ENCODE measurements at places on chromosomes 5 and 9.

DNA sequence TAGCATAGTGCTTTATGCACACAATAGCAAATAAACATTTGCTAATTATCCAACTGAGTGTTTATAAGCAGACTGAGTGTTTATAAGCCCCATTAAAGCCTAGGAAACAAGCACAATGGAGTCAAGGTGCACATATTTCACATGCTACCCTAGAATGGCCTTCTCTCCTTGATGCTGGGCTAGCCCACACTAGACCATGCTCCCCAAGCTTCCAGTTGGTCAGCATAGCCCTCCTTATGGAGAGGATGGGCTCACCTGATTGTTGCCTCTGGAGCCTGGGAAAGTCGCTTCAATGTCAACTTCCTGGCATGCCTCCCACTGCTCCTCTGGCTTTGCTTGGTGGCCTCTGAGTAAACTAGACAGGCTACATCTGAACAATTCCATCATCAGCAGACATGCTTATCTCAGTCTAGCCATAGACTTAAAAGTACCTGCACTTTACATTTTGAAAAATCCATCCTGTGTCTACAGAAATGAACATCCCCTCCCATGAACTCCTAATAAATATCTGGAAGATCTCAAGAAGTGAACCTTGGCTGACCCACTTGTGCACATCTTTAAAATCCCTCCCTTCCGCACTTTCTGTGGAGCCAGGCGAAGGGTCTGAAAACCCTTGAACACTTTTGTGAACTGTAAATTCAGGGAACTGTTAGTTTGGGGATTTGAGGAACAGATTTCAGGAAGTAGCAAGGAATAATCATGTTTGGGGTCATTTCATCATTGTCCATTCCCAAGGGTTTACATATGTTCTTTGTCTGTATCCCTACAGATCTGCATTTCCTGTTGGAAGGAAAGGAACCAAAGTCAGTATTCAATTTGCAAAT, 486.6 kb downstream of the ARHGEF28 start:
- no peak for DNase-seq

GRCh38 chr9:122291458-122291857, 26.8 kb downstream of the MRRF start:
- DNase-seq: no peak

DNA sequence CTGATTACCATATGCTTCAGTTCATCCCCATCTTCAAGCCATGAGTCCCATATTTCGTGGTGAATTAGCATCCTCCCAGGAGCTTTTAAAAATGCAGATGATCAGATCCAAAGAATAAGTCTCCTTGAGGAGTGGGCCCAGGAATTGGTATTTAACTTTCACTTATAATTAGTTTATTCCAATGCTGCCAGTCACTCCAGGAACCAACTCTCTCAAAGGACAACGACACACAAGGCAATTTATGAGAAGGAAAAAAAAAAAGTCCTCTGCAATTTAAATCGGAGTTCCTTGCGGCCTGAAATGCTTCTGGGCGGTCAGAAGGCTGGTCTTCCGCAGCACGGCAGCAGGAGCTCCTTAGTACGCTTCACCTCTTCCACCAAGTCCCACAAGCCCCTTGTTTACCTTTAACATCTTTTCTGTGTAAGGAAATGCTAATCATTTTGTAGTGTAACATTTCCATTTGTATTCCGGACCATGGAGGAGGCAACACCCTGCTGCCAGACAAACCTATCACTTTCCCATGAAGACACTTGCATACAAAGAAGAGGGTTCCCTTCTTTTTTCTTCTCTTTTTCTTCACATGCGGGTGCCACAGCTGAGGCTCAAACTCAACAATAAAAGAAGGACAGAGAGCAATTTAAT, 16.3 kb upstream of the KCNV2 start:
- no peak for DNase-seq

- no peak for DNase-seq
Observed at GRCh38 chr9:136228107-136228875, 17.3 kb downstream of the QSOX2 start.

DNA sequence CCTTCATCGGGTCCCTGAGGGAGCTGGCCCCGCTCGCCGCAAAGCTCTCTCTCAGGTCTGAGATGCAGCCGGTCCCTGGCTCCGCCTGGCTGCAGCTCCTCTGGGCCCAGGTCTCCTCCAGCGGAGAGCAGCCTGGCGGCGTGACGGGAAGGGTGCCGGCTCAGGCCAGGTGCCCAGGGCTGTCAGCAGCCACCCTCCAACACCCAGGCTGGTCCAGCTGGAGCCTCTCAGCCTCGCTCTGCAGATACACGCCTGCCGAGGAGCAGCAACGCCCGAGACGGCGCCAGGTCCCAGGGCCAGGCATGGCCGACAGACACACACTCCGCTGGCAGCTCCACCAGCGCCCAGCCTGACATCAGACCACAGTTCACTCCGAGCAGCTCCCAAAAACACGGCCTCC, 25.6 kb downstream of the FAM163B start:
- no peak for DNase-seq

Measured in pulmonary artery endothelial cell (primary cell).